ENCODE measurements at places on chromosomes 11 and 22.

GRCh38 chr11:58058276-58059006 lies 27.7 kb downstream of the OR6Q1 start:
- no peak for DNase-seq

DNA sequence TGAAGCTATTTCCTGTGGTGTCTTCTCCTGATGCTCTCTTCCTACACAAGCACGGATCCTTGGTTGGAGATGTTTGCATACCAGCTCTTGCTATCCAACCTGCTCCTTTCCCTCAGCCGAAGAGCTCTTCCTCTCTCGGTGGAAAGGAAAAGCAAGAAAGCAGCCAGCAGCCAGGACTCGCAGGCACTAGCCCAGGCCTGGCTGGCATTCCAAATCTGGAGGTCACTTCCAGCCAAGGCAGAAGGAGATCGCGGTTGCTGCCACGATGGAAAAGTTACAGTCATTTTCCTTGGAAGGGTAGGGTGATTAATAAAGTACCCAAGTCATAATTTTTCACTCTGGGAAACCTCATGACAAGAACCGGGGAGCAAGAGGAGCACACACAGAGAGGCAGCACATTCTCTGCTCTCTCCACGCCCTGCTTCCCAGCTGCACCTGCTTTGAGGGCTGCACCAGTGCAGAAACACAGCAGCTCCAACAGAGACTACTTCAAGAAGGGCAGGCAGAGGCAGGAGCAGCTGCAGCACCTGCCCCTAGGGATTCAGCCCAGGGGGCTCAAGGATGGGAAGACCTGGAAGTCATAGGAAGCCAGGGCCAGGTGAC lies 399.3 kb downstream of the CADM1 start:
- DNase-seq, result no peak

DNA sequence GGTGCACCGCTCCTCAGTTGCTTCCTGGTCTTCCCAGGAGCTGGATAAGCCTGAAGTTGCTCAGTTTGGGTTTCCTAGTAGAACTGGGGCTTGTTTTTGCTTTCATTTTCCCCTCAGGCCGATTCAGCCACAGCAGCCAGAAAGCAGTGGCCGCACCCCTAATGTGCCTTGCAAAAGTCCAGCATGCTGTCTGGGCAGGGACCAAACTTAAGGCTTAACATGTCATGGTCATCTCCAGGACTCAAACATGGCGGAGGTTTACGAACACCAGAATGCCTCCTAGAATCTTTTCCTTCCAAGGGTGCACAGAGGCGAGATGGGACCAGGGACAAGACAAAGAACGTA lies 2.5 kb downstream of the GNG3 start:
- peak; percentile 16 for DNase-seq

GRCh38 chr11:20493340-20493739 lies 105.8 kb downstream of the PRMT3 start:
- DNase-seq, result no peak

DNA sequence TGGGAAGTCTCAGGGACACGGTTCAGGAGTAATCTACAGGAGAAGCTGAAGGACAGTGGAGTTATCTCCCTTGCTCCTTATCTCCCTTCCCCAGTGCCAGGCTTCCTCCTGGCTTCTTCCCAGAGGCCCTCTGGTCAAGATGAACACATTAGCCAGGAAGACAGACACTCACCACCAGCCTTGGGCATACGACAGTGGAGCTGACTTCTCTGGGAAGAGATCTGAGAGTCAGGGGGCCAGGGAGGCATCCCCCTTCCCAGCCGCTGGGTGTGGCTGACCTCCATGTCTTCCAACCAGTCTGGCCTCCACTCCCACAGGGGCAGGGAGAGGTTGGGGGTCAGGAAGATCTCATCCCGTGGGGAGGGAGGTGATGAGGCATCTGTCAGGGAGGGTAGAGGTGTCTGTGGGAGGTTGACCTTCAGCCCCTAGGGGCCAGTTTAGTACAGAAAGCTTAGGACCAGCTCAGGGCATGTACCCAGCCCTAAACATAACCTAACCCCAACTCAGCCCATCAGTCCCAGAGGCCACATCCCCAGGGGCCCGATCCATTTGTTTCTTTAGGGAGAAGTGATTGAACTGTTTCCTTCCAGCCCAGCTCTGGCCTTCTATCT lies 12.7 kb downstream of the ROBO4 start:
- DNase-seq, result no peak
